ENCODE measurements at places on chromosomes 11 and 22.
A peak's percentile ranks its signal among the peaks of the same experiment; 100 is the strongest.

DNA sequence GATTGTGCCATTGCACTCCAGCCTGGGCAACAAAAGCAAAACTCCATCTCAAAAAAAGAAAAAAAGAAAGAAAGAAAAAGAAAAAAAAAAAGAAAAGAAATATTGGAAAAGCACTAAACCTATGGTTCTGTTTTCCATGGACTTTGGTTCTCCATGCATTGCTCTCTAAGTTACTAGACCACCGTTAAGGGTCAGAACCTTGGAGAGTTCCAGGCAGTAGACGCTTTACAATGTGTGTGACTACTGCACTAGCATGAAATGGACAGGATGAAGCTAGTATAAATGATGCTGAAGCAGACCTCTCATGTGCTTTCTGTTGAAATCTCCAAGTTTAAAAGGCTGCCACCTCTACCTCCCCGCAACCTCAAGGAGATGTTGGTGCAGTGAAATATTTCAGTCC is 63.5 kb downstream of the SIK2 start:
- DNase-seq, result peak; percentile 16

GRCh38 chr11:6025056-6025455 is 5.5 kb downstream of the OR56A1 start:
- no peak for DNase-seq

GRCh38 chr11:35662061-35662648 is 420 bp upstream of the TRIM44 start:
- peak; percentile 11 for DNase-seq

- DNase-seq, result no peak
Observed at GRCh38 chr22:37920126-37920525, 14.0 kb downstream of the MICALL1 start.

GRCh38 chr11:47943721-47944586 is 36.4 kb upstream of the PTPRJ start:
- no peak for DNase-seq

DNA sequence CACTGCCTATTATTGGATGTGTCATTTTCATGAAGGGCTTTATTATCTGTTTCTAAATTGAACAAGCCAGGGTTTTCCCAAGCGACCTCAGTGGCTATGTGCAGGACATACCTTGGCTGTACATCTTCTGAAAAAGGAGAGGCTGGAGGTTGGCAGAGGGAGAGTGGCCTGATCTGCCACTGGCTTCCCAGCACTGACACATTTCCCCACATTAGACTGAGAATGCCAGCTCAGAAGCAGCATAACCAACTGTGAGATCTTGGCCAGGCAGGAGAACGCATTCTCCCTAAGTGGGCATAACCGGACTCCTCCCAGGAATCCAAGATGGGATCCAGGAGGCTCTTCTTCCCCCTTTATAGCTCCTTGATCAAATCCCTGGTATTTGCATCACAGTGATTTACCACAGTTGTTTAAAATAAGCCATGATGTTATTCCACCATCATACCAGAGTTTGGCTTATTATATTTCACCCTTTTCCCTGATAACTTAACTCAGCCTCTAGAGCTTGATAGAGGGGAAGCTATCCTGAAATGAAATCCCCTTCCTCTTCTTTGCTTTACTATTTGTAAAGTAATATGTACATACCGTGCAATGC is 33.8 kb downstream of the AMOTL1 start:
- DNase-seq, result no peak

DNA sequence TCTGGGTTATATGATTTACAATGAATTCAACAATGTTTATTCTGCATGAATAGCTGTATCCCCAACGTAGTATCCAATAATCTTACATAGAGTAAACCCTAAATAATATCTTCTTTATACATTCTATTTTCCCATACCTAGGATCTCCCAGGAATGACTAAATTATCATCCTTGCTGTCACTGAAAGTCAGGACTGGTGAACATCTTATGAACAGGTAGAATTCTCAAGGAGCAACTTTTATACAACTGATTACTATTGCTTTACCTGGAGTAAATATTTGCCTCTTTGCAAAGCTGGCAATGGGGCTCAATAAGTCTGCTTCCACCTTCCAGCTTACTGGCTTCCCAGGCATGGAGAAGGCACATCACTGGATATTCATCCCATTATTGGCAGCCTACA is at the start of gene OR51B6:
OR51B6 (plus strand) TSS at position 301 of the 400 bp plus-strand sequence; CDS start at position 301, 0 bp downstream.
- DNase-seq, result no peak

DNA sequence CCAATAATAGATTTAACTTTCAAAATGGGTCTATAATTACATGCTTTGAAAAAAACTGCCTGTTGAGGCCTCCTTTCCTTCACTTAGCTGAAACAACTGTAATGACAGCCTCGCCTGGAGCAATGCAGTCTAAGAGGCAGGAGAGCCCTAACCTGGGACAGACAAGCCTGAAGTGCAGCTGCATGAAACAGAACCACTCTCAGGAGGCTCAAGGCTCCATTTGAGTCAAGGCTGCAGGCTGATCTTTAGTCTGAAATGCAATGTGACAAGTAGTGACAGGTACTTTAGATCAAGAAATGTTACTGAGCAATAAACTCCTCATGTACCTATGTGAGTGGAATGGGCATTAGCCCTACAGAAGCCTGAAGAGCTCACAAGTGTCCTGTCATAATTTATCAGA is 414.0 kb upstream of the LUZP2 start:
- DNase-seq, result no peak

DNA sequence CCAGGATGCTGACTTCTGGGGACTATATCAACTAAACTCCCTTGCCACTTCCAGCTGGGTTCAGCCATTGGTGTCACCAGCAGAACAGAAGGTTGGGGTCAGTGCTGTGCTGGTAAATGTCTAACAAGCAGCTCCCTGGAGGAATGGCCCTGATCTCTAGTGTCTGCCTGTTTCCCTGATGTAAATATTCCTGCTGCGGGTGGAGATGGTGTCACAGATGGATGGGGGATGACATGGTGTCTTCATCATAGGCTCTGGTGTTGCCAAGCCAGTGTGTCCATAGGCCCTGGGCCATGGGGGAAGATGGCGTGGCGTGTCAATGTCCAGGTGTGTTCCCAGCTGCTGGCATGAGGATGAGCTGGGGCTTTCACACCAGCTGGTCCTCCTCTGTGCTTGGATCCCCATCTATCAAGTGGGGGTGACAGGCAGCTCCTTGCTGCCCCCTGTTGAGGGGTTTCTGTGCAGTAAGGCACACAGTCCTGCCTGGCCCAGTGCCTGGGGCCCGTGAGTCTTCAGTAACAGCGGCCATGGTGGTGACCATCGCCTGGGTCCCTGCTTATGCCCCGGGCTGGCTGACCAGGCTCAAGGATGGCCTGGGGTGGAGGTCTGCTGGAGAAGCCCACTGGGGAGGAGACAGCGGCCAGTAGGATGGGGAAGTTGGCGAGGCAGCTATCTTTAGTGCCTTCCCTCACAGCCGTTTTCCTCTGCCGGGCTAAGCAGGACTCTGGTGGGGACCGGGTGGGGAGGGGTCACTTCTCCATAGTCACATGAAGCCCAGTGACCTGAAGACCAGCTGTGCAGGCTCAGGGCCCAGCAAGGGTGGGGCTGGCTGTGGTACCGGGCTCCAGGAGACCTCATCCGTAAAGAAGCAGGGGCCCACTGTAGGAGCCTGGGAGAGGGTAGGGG is 12.7 kb downstream of the RPL3 start:
- DNase-seq, result peak; percentile 64

Measured in activated CD4-positive, alpha-beta T cell treated with anti-CD3 and anti-CD28 coated beads, Interleukin-2, amount 10 ng/mL, durations not matched to agents 7 days and 5 days (primary cell).